Urinary bladder (tissue), 4 donors: ENCODE measurements at places on chromosomes 2 and 18. TPM values are rescaled to one million over a fixed set of nuclear protein-coding genes. Genes with fewer than 3 reads are reported as not detected.

- DNase-seq: no peak
These were observed 121.7 kb downstream of the KLHL29 start for GRCh38 chr2:23506531-23507266.

GRCh38 chr18:76264876-76265250 is 230.2 kb downstream of the ZNF516 start:
- no peak for DNase-seq

DNA sequence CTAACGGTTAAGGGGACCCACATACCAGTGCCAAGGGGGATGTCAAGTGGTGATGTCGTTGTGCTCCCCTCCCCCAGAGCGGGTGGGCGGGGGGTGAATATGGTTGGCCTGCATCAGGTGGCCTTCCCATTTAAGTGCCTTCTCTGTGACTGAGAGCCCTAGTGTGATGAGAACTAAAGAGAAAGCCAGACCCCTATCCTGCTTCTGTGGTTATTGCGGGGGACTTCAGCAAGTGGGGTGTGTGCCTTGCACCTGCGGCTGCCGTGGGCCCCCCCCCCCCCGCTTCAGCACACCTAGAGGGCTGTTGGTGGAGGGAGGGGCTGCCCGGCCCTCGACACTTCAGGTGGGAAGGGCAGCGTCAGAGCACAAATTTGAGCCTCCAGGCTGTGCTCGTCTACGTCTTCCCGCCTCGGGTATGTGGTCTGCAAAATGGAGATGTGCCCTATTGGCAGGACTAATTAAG is 6.1 kb downstream of the CTDSP1 start:
- no peak for DNase-seq

The MOB1A gene
- polyA plus RNA-seq: 50.1 TPM

DNA sequence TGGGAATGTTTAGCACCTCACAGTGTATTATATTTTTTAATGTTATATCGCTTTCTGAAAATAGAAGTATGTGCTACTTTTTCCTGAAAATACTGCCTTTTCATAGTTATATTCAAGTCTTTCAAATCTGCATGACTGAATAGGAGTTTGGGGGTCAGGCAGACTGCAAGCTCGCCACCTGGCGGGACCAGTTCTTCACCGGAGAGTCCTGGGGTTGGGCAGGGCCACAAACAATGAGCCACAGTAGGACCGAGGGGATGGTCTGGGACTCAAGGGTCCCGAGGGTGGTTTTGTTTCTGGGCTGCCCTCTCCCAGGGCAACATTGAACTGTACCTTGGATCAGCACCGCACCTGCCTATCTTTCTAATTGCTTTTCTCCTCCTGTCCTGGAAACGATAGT is 70.6 kb downstream of the VWA3B start:
- no peak for DNase-seq

The NT5C1B gene
- 0.04 TPM for polyA plus RNA-seq

DNA sequence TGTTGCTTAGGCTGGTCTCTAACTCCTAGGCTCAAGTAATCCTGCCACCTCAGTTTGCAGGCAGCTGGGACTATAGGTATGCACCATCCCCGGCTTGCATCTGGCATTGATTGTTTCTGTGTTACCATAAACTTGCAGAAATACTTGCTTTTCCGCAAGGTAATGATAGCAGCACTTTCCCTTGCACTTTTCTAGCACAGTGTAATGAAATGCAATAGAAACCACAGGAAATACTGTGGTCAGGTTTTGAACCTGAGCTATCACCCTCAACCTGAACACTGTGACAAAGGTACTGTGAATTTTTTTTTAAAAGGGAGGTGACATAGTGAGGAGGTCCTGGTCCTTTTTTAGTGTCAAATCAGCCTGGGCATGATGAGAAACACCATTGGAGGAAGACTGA is 38.3 kb downstream of the DHRS9 start:
- no peak for DNase-seq

The TFPI gene
- 63.3 TPM for polyA plus RNA-seq

- DNase-seq: peak; percentile 74
These were observed 128.8 kb upstream of the BCL2L11 start for GRCh38 chr2:110991911-110992310.

DNA sequence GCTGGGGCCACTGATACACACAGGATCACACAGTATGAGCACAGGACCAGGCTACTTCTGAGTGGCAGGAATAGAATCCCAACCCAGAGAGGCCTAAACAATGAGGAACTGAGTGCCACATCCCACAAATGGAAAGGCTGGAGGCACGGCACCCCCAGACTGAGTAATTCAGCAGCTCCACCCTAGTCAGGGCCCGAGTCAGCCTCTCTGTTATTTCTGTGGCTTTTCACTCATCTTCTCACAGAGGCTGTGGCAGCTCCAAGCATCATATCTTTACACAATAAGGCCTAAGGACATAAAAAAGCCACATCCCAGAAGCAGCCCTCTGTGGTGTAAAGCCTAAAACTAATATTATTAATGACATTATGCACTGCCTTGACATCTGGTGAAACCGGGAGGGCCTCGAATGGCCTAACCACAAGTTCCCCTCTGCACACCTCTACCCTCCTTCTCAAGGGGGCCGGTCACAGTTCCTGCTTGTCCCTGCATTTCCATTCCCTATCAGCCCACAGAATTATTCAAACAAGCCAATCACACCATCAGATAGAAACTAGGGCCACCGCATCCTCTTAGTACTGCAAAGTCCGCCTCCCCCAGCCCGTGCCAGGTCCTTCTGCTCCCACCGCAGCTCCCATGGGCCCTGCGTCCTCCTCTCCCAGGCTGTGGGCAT is 12.5 kb upstream of the MAL start:
- no peak for DNase-seq

- DNase-seq: no peak
These were observed 93.2 kb downstream of the CACNB4 start for GRCh38 chr2:152005607-152006006.

DNA sequence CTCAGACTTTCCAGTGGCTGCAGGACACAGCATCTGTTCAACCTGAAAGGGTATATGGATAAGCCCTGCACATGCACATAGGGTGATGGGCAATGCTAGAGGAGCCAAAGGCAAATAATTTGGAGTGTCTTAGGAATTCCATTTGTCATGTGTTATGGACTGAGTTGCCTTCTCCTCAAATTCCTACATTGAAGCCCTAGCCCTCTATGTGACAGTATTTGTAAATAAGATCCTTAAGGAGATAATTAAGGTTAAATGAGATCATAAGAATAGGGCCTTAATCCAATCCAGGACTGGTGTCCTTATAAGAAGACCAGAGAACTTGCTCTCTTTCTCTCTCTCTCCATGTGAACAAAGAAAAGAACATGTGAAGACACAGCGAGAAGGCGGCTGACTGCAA is 42.9 kb upstream of the CREG2 start:
- no peak for DNase-seq

The SFXN5 gene
- polyA plus RNA-seq: 9.2 TPM

The CCDC121 gene
- 5.4 TPM for polyA plus RNA-seq

- no peak for DNase-seq
These were observed 13.5 kb downstream of the NDUFV2 start for GRCh38 chr18:9115984-9116383.

DNA sequence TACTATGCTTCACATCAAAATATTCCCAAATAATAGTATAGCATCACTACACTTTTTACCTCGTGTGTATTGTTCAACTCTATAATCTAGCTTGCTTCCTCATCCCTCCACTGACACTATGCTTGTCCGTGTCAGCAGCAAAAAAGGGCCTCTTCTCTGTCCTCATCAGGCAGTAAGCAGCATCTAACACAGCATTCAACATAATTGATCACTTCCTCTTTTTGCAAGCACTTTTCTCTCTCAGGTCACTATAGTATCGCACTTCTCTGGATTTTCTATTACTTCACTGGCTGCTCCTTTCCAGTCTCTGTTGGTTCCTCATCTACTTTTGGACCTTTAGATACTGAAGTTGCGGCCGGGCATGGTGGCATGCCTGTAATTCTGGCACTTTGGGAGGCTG is 64.9 kb upstream of the ZSWIM2 start:
- no peak for DNase-seq

DNA sequence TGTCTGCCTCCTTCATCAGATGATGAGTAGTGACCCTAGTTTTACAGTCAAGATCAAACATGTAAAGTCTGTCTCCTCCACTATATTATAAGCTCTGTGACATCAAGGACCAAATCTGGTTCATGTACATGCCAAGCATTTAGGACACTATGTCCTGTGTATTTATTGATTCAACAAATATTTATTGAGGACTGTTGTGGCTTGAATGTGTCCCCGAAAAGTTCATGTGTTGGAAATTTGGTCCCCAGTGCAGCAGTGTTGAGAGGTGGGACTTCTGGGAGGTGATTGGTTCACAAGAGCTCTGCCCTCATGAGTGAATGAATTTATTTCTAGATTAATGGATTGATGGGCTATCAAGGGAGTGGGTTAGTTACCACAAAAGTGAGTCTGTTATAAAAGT is 46.6 kb upstream of the FRZB start:
- no peak for DNase-seq

The CRYGB gene
- polyA plus RNA-seq: not detected

- DNase-seq: no peak
These were observed 22.2 kb downstream of the BUB1 start for GRCh38 chr2:110655701-110656100.

The KLHL41 gene
- polyA plus RNA-seq: 4.8 TPM

The ALK gene
- polyA plus RNA-seq: 0.29 TPM

GRCh38 chr2:218081695-218082094 is 12.6 kb downstream of the RUFY4 start:
- DNase-seq: no peak

DNA sequence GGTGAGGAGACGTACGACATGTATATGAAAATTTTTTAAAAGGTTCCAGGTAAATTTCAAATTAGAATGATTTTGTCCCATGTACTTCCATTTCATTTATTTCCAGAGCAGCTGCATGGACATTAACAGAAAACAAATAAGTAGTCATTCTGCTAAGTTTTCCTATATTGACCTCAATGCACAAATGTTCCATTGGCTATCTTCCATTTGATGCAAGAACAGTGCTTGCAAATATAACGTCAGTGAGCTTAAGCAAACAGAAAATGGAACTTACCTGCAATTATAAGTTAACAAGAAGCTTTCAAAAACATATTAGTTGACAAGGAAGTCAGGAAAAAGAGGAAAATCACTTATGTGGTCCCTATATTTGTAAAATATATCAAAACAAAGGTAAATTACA is 16.6 kb downstream of the PAIP2B start:
- DNase-seq: no peak

GRCh38 chr2:26712486-26713465 is 20.3 kb downstream of the KCNK3 start:
- DNase-seq: no peak

The POTEC gene
- not detected for polyA plus RNA-seq

GRCh38 chr2:19059076-19059475 is 299.3 kb downstream of the OSR1 start:
- no peak for DNase-seq

The SLC9A2 gene
- 0.27 TPM for polyA plus RNA-seq

DNA sequence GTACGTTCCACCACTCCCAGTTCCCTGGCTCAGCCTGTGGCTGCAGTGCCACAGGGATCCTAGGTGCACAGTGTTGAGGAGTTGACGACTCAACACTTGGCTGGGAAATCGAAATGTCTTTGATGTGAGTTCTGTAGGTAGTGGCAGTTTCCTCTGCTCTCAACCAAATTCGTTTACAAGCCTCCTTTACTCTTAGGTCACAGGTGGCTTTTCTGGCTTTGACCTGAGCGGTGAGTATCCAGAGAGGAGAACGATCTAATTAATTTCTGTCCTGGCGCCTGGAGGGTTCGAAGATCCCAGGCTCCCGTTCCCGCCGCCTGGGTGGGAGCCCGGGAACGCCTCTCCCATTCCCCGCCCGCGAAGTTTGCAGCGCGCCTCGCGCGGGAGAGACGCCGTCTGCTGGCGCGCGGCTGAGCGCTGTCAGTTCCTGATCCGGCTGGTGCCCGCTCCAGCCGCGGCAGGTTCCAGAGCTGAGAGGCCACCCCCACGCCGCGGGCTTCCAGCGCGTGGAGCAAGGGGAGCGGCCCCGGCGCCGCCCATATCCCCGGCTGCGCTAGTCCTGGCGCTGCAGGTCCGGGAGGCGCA is at the start of gene LAMA3:
Gene LAMA3, plus strand, starts transcription at position 423 of the 585 bp plus-strand sequence. CDS start 231 bp downstream, outside the sequence.
- DNase-seq: no peak

DNA sequence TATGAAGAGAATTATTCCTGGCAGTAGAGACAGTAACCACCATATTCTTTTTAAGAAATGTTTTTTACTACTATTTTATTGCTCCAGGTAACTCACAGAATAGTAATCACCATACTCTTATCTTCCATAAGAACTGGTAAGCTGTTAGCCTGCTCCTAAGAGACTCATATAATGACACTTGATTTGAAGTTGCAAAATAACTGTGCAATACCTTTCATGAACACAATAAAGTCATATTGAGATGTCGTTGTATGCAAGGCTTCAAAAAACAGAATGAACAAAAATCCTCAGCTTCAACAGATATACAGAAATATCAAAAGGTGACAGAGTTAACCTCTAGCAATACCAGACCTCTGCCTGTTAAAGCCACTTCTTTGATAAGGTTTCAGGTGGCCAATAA is 360.1 kb downstream of the NBAS start:
- no peak for DNase-seq

DNA sequence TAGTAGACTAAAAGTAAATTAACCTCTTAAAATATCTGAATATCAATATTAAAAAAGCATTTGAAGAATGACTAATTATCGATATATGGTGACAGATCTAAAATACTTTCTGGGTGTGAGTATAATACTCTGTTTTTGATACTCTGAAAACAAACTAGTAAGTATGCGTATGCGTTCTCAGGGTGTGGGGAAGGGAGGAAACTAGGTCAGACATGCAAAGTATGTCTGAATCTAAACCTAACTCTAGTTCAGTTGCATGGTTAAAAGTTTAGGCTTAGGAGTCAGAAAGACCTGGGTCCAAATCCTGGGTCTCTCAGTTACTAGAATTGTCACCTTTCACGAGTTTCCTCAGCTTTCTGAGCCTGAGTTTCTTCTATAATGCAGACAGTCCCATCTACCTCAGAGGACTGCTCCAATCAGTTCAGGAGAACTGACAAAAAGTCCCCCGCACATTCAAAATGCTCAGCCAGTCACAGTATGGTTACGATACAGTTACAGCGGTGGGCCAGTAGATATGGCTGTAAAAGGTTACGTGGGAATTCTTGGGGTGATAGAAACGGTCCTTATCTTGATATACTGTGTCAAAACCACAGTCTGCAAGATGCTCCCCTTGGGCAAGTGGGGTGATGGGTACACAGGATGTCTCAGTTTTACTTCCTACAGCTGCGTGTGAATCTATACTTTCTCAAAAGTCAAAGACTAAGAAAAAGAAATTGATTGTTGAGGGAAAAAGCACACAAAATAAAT is 29.2 kb downstream of the UNC50 start:
- no peak for DNase-seq

DNA sequence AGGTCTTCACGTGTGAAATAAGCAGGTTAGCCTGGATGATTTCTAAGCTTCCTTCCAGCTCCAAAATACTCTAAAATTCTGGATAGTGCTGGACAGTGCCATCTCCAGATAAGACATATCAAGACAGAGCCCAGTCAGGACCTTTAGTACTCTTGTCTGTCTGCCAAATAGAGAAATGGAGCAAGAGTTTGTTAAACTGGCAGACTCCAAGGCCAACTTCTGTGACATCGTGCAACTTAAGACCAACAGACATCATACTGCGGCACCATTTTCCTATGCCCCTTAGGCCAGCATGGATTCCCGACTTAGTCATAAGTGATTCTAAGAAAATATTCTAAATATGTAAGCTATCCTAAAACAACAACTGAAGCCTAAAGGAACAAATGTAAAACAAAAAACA is 118.6 kb downstream of the RBMS1 start:
- no peak for DNase-seq

The TWIST2 gene
- polyA plus RNA-seq: 25.1 TPM
